ENCODE measurements at places on chromosomes 5 and 9. TPM values are rescaled to one million over a fixed set of nuclear protein-coding genes. Genes with fewer than 3 reads are reported as not detected.

- DNase-seq, result no peak
Observed at GRCh38 chr9:128114326-128115186, 13.0 kb downstream of the PTGES2 start.

- DNase-seq, result no peak
Observed at GRCh38 chr5:78000191-78000590, 224.1 kb upstream of the TBCA start.

DNA sequence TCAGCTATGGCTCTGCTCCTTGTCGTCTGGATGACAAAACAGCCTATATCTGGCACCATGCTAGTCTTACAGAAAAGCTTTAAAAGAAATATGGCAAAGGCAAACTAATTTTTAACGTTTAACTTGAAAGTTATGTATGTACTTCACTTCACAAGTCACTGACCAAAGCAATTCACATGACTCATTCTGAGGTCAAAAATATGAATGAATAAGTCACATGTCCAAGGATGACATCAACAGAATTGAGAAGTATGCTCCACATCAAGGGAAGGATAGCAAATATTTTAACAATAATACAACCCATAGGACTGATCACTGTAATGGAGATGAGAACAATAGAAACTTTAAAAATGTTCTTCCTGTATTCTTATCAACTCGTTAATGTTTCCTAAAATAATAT is 1072.6 kb upstream of the NUDT12 start:
- DNase-seq, result no peak

DNA sequence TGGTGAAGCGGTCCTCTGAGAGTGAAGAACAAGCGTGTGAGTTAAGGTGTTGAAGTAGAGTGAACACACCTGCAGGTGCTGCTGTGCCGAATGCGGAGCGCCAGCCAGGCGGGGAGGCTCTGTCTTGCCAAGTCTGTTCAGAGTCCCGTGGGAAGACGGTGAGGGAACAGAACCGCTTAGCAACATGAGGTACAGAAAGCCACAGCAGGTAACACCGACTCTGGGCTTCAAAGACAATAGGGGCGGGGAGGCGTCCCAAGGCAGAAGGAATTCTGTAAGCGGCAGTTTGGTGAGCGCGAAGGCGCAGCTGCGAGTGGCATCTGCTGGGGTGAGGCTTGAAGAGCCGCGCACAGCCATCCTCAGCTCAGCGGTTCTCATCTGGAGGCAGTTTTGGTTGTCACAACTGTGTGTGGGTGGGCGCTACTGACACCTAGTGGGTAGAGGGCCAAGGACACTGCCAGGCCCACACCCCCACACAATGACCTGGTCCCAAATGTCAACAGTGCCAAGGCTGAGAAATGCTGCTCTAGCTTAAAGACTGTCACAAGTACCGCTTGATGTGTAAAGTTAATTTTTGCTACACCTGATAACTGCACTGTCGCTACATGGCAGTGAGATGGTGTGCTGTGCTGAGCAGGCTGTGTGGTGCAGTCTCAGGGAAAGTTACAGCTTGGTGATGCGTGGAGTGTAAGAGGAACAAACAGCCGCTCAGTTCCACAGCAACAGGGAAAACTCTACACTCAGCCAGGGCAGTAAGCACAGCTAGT is 67.4 kb upstream of the TBC1D9B start:
- DNase-seq, result no peak

- no peak for DNase-seq
Observed at GRCh38 chr5:80933036-80933435, 27.1 kb upstream of the RASGRF2 start.

GRCh38 chr5:68070591-68071281 is 144.8 kb upstream of the PIK3R1 start:
- DNase-seq, result no peak

DNA sequence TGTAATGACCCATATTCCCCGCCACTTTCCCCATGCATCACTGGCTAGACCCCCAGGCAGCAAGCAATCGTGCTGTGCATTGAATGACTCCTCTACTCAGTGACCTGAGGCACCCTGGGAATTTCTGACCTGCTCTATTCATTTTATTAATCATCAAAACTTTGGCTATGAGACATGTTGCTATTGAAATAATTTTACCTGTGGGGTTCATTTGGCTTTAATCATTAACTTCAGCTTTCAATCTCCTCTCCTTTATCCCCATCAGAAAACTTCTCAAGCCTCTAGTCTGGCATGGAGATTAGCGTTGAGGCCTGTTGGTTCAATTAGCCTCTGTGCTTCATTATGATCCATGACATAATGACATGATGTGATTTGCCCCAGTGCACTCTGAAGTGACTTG is 429.0 kb downstream of the ZNF608 start:
- DNase-seq, result no peak

- no peak for DNase-seq
Observed at GRCh38 chr5:73120222-73121118, at the start of gene TMEM171. Gene TMEM171 (plus strand): TSS chr5:73120575. CDS start chr5:73123374, 2,799 bp downstream.

GRCh38 chr9:4321554-4321953 is 21.7 kb upstream of the GLIS3 start:
- no peak for DNase-seq

DNA sequence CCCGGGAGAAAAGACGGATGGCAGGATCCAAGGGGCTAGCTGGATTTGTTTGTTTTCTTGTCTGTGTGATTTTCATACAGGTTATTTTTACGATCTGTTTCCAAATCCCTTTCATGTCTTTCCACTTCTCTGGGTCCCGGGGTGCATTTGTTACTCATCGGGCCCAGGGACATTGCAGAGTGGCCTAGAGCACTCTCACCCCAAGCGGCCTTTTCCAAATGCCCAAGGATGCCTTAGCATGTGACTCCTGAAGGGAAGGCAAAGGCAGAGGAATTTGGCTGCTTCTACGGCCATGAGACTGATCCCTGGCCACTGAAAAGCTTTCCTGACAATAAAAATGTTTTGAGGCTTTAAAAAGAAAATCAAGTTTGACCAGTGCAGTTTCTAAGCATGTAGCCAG is 94.2 kb downstream of the SYK start:
- no peak for DNase-seq

The PCDHB9 gene
- total RNA-seq, result not detected

The SPINK6 gene
- total RNA-seq, result not detected

The RACK1 gene
- 2,138 TPM for total RNA-seq

Measured in T-helper 17 cell (primary cell).